ENCODE measurements at places on chromosomes 12 and 14. TPM values are rescaled to one million over a fixed set of nuclear protein-coding genes. Genes with fewer than 3 reads are reported as not detected.

GRCh38 chr12:42442311-42442759 lies 116.4 kb downstream of the PPHLN1 start:
- no peak for DNase-seq

DNA sequence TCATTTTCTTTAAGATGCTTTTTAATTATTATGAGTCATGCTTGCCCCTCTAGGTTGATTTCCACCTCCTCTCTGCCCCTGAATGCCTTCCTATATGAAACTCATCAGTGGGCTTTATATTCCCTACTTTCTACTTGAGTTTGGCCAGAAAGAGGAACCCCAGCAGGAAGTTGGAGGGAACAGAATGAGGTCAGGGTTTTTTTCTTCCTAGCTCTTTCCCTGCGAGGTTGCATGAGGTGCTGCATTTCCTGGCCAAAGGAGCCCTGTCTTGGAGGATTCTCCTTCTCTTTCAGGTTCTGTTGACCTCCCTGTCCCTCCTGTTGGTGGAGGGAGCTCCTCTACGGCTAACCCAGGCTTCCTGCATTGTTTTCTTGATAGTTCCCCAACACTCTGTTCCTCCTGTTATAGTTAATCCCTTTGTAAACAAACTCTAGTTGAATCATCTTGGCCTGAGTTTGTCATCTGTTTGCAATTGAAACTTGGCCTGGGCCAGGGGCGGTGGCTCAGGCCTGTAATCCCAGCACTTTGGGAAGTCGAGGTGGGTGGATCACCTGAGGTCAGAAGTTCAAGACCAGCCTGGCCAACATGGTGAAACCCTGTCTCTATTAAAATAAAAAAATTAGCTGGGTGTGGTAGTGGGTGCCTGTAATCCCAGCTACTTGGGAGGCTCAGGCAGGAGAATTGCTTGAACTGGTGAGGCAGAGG lies 15.3 kb upstream of the SPIC start:
- peak; percentile 90 for DNase-seq

Gene EEA1
- 5.9 TPM for total RNA-seq

Gene WIF1
- total RNA-seq: not detected

Gene TSPAN9
- 15.8 TPM for total RNA-seq

Gene GPR84
- total RNA-seq: not detected
